ENCODE measurements at places on chromosomes 16 and 17.
A peak's percentile ranks its signal among the peaks of the same experiment; 100 is the strongest.

DNA sequence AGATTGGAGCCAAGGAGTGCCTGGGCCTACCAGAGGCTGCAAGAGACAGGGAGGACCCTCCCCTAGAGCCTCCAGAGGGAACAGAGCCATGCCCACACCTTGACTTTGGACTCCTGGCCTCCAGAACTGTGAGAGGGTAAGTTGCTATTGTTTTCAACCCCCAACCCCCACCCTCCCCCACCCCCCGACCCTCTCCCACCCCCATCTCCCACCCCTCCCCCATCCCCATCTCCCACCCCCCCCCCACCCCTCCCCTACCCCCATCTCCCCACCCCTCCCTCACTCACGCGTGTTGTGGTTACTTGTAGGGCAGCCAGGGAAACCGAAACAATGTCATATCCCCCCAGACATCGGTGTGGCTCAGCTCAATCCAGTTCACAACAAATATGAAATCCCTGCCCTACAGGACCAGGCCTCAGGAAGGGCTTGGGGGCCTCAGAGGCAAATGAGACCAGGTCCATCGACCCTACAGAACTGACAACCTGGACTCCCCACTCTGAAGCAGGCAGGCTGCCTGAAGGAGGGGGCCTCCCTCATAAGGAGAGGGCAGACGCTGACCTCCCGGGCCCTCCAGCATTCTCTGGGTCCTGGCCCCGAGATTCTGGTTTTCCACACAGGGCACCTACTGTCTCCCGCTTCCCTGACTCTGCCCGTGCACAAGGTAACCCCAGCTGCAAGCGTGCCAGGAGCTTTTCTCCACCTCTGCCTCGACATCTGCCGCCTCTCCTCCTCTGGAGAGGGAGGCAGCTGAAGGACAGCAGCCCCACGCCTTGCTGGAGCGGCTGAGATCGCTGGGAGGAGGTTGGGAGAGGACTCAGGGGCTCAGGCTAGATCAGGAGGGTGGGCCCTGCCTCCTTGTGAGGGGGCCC lies 3.0 kb upstream of the ZCCHC14 start:
- DNase-seq, result peak; percentile 14

DNA sequence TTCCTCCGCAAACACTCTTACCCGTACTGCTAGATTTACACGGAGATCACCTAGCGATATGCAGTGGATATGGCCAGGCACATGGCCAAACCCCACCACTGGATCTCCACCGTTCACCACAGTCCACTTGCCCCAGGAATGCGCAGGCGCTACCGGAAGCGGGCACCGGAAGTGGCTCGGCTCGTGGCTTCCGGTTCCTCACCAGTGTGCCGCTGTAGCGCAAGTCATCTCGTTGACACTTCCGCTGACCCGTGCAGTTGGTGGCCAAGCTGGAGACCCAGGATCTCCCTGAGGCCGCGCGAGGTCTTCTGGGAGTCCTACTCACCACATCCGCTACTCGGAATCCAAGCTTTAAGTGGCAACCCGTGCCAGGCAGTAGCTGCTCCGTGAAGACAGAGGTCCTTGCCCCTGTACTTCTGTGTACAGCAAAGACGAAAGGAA lies 11.5 kb downstream of the ZNF597 start:
- no peak for DNase-seq

GRCh38 chr17:42421136-42421506 lies 1.9 kb downstream of the CAVIN1 start:
- no peak for DNase-seq

DNA sequence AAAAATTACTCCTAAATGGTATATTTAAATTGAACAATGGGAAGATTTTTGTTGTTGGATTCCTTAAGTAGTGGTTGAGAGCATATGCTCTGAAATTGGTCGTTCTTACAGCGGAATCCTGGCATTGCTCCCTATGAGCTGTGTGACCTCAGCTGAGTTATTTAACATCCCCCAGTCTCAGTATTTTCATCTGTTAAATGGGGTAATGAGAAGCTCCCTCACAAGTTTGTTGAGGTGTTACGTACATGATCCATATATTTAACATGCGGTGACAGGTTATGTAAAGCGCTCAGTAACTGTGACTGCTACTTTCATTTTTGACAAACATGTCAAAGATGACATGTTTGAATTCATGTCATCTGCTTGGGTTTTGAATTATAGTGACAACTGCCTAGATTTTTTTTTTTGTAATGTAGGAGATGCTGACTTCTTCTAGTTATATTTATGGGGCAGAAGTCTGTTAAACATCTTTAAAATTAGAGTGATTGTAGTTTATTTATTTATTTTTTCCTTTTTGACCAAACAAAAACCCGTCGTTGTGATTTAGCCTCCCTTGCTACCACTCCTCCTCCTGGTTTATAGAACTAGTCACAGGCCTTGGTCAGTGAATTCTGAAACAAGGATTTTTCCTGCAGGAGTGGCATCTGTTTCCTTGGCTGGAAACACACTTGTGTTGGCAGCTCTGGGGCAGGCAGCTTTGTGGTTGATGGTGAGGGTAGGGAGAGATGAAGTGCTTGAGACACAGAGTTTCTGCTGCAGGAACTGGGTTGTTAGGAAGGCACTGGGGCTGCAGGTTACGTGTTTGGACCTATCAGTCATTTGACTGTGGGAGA lies 268.8 kb downstream of the SNX29 start:
- DNase-seq, result no peak

GRCh38 chr17:33040461-33040860 lies 48.8 kb downstream of the SPACA3 start:
- DNase-seq, result no peak

GRCh38 chr17:71976011-71976649 lies 144.7 kb upstream of the SOX9 start:
- no peak for DNase-seq

- no peak for DNase-seq
Observed at GRCh38 chr16:58853854-58854791, 120.0 kb upstream of the GOT2 start.

GRCh38 chr16:89200124-89200849 lies at the start of gene SLC22A31:
Gene SLC22A31 (minus strand): TSS chr16:89200537. CDS start chr16:89200501, 36 bp downstream.
- no peak for DNase-seq

DNA sequence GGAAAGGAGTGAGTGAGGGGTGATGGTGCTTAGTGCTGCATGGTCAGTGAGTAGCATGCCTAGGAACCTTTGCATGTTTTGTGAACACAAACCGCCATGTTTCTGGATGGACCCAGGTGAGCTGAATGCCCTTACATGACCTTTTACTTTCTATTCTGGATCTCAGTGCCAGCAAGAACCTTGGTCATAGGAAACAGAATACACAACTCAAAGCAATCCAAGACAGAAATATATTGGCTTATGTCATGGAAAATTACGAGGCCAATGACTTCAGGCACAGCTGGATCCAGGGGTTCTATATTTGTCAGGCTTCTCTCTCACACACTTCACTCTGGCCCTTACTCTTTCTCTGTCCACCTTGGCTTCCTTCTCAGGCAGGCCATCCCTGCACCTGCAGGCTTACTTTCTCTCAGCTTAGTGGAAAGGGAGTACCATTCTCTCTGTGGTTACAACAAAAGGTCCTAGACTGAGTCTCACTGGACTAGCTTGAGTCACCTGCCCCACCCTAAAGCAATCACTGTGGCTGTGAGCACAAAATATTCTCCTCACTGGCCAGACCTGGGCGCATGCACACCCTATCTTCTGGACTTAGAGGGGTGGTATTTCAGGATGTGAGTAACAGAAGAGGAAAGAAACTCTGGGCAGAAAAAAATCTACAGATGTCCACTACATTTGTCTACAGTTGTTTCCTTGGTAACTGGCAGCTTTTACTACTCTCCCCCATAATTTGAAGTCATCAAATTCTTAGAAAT lies 20.4 kb upstream of the CPNE2 start:
- no peak for DNase-seq

DNA sequence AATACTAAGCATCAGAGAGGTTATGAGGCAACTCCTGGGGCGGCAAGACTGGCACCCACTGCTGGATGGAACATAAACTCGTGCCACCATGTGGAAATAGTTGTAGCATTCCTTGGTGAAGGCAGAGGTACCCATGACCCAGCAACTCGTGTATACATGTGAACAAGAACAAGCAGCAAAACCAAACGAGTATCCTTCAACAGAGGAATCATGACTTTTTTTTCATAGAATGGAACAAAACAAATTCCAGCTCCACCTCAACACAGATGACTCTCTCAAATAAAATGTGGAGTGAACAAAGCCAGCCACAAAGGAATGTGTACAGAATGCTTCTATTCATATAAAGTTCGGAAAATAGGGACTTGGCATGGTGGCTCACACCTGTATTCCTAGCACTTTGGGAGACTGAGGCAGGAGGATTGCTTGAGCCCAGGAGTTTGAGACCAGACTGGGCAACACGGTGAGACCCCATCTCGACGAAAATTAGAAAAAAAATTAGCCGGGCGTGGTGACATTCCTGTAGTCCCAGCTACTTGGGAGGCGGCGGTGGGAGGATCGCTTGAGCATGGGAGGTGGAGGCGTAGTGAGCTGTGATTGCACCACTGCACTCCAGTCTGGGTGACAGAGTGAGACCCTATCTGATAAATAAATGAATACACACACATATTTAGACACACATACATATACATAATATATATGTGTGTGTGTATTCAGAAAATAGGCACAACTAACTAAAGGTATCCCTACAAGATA lies 35.3 kb downstream of the B9D1 start:
- no peak for DNase-seq

GRCh38 chr17:16980813-16981731 lies 9.2 kb upstream of the TNFRSF13B start:
- peak; percentile 75 for DNase-seq

DNA sequence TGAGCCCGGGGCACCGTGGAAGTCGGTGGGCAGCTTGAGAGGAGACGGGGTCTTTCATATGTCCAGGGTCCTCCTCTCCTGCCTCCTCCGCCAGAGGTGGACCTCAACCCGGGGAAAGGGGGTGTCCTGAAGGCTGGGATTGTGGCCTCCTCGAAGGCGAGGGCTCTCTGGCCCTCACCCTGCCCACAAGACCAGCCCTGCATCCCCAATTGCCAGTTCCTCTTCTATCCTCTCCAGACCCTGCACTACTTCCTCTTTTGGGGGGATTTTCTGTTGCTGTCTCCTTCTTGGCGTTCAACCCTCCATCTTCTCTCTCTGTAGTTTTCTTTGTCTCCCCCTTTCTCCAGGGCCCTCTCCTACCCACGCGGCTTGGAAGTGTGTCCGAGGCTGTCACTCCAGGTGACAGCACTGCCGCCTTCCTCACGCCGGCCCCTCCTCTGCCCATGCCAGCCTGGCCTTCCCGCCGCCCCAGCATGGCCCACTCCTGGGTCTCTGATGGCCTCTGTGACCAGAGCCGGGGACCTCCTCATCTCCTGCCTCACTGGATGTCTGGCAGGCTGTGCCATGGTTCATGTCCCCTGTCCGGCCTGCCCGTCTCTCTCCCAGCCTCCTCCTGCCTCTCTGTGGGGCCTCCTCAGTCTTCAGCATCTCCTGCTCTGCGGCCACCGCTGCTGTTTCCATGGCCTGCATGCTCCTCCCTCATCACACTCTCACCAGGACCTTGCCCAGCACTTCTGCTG lies 2.4 kb upstream of the ITGAX start:
- DNase-seq, result no peak

- no peak for DNase-seq
Observed at GRCh38 chr17:1156864-1157263, 22.9 kb downstream of the ABR start.

DNA sequence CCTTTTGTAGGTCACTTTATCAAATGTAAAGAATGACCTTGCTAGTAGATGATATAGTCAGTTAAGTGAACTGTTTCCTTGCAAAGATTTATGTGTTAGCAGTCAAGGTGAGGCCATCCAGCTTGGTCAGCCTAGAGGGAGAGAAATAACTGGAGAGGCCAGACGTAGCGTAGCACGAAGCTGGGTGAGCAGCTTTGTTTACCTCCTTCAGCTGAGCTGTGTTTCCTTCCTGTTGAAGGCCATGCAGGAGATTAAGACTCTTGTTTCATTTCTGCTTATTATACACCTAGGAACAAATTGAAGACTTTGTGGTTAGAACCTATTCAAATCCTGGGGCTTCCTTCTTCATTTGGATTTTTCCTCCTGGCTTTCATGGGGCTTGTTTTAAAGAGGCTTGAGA lies 267.1 kb downstream of the PHKB start:
- DNase-seq, result no peak

DNA sequence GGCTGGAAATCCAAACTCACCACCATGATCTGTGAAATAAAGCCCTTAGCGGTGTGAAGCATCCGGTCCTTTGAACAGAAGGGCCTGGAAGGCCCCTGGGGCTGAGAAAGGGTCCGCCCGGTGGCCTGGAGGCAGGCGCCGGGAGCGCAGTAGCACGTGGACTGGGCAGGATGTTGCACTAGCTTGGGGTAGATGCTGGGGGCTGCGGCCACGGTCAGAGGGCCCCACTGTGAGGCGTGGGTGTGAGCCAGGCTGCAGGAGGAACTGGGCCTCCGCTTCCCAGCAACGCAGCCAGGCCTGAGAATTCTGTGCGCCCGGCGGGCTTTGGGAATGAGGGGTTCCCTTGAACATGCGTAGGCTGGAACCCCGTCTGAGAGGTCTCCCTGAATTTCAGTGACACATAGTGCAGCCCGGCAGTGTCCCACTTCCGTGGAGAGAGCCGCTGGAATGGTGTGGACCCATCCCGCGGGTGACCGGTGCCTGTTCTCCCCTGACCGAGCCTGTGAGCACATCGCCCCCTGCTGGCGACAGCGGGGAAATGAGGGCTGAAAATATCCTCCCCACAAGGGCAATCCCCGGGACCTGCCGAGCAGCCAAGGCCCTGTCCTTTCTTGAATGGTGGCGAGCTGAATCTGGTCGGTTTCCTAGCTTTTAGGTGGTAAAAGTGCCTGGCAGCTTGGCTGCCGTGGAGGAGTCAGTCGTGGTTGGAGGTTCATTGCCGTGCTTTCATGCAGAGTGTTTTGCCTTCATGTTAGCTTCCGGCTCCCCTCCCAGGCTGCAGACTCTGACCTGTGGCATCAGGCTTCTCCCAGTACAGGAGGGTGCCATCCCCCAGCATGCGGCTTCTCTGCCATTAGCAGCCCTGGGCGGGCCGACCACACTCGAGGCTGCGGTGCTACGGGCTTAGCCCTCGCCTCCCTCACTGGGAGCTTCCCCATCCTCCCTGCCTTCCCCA lies 43.8 kb downstream of the DNAJA2 start:
- DNase-seq, result no peak

- DNase-seq, result peak; percentile 61
Observed at GRCh38 chr16:49524947-49525315, 151.3 kb downstream of the C16orf78 start.

- DNase-seq, result peak; percentile 75
Observed at GRCh38 chr16:77790009-77790372, 1.6 kb downstream of the VAT1L start.

Data from NCI-H524 (cell line).